GM13976 (cell line): ENCODE measurements at places on chromosomes 1 and 21.

DNA sequence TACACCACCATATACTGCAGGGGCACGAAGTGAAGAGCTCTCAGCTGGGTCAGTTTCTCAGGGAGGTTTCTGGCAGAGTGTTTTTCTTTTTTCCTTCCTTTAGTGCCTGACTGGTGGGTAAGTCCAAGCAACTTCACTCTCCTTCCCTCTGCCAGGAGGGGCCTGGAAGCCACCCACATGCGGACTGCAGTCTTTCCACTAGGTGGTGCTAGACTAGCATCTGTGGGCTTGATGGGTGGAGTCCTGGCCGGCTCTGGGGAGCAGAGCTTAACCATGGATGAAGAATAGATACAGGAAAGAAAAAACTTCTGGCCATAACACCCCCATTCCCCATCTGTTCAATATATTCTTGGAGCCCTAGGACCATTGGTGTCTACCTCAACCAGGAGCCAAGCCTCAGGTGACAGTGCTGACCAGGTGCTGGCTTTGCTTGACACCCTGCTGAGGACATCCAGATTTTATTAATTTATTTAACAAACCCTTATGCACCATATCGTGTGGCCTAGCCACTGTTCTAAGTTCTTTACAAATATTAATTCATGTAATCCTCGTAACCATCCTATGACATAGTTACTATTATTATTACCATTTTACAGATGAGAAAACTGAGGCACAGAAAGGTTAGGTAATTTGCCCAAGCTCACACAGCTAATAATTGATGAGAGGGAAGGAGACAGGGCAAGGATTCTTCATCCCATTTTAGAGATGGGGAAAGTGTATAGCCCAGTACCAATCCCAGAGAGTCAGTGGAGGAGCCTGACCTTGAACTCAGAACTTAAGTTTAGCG is 126.7 kb upstream of the CSF3R start:
- peak; percentile 80 for DNase-seq

DNA sequence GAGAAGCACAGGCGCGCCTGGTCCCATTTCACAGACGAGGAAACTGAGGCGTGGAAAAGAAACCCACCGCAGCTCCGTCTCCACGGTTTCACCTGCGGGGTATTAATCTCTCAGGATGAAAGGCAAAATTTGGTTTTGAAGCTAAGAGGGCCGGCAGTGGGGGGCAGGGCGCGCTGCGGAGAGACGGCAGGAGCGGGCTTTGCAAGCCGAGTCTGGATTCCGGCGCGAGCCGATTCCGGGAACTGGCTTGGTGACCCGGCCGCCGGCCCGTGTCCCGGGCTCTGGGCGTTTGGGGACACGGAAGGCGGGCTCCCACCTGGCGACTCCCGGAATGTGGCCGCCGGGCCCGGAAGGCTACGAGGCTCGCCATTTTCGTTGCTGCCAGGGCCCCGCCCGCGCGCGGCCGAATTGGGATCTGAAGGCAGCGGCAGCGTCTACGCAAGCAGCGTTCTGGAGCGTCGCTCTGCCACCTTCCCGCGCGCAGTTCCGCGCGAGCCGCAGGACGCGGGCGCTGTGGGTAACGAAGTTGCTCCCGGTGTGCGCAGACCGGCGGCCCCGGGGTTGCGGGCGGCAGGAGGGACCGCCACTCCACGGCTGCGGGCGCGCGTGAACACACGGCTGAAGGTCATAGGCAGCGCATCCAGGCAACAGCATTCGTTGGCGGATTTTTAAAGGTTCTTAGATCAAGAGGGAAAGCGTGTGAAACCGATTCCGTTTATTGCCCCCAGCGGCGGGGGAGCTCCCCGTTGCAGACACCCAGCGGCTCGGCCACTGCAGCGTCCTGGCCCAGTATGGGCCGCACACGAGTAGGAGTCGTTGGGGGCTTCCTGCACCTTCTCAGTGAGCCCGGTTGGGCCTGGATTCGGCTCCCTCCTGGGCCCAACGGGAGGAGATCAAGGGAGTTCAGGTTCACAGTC is 5.4 kb upstream of the PRDM16 start:
- no peak for DNase-seq

GRCh38 chr1:82185084-82185483 is 384.4 kb downstream of the ADGRL2 start:
- no peak for DNase-seq

GRCh38 chr1:151668090-151668489 is 48.5 kb downstream of the CELF3 start:
- DNase-seq: no peak

DNA sequence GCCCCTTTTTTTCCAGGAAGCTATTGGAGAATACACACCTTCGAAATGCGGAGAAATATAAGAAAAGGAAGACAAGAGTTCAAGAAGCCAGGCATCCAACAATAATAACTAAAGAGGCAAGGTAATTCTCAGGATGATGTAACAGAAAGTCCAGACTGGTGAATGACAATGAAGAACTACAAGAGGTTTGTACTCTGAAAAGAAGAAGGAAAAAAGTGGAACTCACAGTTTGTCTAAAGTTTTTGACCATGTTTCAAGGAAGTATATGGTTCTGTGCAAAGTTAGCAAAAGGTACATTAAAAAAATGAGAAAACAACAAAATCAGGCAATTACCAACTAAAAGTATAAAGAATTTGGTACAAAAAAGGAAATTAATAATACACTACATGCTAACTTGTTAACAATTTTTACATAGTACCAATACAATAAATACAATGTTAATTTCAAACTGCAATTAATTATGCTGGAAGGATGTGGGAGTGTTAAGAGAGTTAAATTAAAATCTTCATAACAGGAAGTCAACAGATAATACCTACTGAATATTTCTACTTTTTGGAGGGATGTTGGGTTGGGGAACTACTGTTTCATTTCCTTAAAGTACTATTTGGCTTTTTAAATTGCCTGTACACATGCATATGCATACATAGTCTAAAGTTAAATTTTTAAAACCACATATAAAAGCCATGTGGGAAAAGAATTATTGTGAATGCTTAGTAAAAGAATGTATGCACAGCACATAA is 12.9 kb upstream of the CD55 start:
- no peak for DNase-seq

DNA sequence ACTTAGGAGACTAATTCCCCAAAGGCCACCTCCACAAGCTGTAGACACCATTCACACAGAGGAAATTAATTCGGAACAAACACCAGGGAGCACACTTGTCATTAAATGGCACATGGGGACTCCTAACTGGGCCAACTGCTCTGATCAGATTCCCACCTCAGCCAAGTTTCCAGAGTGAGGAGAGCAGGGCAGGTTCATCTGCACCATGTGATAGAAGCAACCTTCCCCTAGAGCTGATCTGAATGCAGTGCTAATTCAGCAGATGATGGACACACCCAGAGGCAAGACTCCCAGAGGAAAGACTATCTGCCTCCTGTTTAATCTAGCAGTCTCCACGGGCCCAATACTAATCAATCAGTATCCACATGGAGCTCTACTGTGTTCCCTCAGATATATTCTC is 147.0 kb downstream of the VAV3 start:
- no peak for DNase-seq

- no peak for DNase-seq
These were observed 326.1 kb upstream of the BEND5 start for GRCh38 chr1:49102752-49103151.

DNA sequence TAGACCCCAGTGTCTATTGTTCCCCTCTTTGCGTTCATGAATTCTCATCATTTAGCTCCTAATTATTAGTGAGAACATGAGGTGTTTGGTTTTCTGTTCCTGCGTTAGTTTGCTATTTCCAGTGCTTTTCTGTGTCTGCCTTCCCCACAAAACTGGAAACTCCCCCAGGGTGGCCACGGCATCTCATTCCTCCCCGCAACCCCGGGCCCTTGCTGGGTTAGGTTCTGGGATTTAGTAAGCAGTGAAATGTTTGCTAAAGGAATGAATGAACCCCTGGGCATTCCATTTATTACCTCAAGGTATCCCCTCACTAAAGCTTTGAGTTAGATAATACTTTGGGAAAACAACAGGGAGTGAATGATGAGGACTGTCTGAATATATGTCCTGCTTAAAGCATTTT is 142.9 kb downstream of the GLUL start:
- no peak for DNase-seq

- no peak for DNase-seq
These were observed 26.7 kb downstream of the CCDC18 start for GRCh38 chr1:93207211-93207610.

- DNase-seq: no peak
These were observed 5.3 kb downstream of the UTS2 start for GRCh38 chr1:7847599-7847998.

DNA sequence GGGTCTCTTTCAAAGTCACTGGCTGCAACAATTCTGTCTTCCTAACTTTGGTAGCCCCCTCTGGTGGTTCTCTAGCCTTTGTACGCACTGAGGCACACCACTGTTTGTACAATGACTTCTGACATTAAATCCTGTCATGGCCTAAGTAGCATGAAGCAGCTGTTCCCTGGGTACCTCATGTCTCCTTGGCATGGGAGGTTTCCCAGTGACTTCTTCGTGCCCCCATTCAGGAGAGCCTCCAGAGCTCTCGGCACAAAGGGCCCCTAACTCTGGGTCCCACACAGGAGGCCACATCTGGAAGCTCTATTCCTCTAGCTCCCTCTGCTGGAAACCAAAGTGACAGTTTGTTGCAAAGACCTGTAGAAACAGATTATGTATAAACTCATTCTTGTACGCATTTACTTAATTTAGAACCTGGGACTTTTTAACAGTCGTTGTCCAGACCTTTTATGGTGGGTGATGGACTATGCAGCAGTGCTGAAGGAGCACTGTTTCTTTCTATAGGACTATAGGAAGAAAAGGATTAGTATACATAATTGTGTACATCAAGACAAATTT is 13.4 kb downstream of the SWT1 start:
- DNase-seq: peak; percentile 59

GRCh38 chr1:82048596-82048995 is 247.9 kb downstream of the ADGRL2 start:
- no peak for DNase-seq

GRCh38 chr1:199701726-199702125 is 325.8 kb upstream of the NR5A2 start:
- no peak for DNase-seq

DNA sequence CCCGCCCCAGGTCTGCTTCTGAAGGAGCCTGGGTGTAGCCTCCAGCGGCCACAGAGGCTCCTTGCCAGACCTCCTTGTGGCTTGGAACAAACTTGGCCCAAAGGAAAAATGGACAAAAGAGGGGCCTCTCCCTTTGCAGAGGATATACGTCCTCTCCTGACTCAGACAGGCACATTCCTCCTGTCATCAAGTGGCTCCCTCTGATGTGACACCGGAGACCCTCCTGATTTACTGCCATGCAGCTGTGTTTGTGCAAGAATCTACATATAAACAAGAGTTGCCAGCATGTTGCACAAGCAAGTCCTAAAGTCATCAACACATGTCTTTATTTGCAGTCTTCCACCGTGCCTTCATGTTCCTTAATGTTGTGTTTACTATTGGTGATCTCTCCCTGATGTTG is 54.1 kb upstream of the F3 start:
- no peak for DNase-seq

GRCh38 chr1:58929671-58930325 is 146.0 kb upstream of the JUN start:
- DNase-seq: no peak

DNA sequence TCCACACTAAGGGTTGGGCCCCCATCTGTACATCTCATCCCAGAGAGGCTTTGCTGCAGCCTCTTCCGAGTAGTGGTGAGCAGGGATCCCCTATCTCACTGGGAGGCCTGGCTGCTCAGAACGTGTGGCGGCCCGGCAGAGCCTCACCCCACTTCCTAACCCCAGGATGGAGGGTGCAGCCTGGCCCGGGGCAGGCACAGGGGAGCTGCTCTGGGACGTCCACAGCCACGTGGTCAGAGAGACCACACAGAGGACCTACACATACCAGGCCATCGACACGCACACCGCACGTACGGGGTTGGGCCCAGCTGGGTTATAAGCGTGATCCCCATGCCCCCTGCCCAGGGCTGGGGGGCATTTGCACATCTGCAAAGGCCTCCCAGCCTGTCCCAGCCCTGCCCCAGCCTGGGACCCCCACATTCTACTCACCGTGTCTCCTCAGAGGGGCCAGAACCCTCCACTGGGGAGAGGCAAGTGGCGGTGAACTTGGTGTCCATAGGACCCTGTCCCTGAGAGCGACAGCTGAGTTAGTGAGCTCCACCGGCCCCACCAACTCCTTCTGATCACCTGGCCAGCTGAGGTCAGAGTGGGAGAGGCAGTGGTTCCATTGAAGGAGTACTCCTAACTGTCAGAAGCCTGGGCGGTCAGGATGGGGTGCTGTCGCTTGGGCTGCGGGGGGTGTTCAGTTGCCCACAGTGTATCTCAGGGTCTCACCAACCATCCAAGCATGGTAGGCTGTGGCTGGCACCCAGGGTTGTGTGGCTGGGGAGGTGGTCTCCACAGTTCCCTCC is 41.2 kb downstream of the TRIM11 start:
- no peak for DNase-seq
